ENCODE measurements at places on chromosomes 11 and 22.

DNA sequence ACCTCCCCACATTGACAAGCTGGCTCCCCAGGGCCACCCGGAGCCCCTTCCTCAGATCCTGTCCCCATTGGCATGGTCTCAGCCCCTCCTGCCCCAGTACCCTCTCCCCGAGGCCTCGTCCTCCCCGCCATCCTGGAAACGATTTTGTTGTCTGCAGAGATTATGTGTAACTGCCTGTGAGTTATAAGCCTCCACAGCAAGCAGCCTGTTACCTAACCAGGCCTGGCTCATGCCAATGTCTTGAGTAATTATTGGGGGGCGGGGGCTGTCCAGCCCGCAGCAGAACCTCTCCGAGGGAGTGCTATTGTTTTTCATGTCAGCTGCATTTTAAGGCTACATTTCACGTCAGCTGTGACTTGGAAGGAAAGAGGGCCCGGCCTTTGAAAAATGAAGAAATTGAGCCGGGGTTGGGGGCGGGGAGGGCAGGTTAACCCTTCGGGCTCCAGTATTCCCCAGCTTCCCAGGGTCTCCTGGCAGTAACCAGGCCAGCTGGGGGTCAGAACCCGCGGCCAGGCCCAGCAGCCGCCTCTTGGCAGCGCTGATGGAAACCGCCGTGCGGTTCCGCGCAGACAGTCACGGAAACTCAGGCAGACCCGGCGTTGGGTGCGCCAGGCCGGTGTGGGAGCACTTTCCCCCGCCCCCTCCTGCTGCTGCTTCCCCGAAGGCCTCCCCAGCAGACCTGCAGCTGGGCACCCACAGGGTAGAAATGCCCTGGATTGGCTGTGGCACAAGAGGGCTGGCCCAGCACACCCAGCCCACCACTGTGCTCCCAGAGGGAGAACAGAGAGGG lies 59.5 kb downstream of the CDKN1C start:
- no peak overlapping the region for H3K4me3 ChIP-seq
- no peaks in the 10 kb centered on the region for H3K4me1 ChIP-seq
- DNase-seq: no peak
- no peaks in the 10 kb centered on the region for H3K27me3 ChIP-seq
- no peaks in the 10 kb centered on the region for H3K36me3 ChIP-seq

GRCh38 chr22:35930933-35931332 lies 97.7 kb downstream of the RBFOX2 start:
- H3K4me1 ChIP-seq: no peaks in the 10 kb centered on the region
- H3K36me3 ChIP-seq: no peaks in the 10 kb centered on the region
- H3K4me3 ChIP-seq: no peak overlapping the region
- H3K27ac ChIP-seq: no peak overlapping the region

- no peaks in the 10 kb centered on the region for H3K4me1 ChIP-seq
- DNase-seq: no peak
- no peaks in the 10 kb centered on the region for H3K36me3 ChIP-seq
- no peak overlapping the region for H3K27ac ChIP-seq
- H3K4me3 ChIP-seq: no peak overlapping the region
Measured at GRCh38 chr11:15627560-15627959, 512.8 kb downstream of the INSC start.

DNA sequence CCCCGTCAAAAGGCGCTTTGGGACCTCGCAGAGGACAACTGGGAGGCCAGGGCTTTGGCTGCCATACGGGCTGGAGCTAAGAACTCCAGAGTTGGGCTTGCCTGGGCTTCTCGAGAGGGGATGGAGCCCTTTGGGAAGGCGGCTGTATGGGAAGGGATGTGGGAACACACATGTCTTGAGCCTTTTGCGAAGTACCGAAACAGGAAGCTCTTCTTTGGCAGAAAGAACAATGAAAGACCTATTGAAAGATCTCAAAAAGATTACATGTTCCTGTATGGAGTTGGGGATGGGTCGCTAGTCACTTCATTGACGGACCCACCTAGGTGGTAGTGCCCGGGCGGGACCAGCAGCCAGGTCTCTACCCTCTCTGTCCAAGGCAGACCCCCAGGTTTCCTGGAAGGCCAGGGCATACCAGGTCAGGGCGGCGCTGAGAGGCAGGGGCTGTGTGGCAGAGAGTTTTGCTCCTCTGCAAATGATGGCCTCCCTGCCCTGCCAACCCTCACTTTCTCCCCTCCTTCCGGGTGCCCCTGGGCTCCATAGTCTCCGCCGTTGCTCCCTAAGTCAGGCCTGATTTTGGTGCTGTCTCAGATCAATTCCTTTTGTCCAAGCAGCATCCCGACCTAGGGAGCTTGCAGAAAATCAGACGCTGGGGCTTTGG lies 1.0 kb downstream of the ST14 start:
- no peaks in the 10 kb centered on the region for H3K36me3 ChIP-seq
- peaks cover 4% of the 10 kb centered on the region for H3K4me1 ChIP-seq
- H3K4me3 ChIP-seq: no peak overlapping the region
- DNase-seq: no peak

Data from naive thymus-derived CD4-positive, alpha-beta T cell (primary cell).